Activated CD8-positive, alpha-beta memory T cell treated with anti-CD3 and anti-CD28 coated beads, Interleukin-2, amount 10 ng/mL, durations not matched to agents 7 days and 5 days (primary cell): ENCODE measurements at places on chromosomes 6 and 20. TPM values are rescaled to one million over a fixed set of nuclear protein-coding genes. Genes with fewer than 3 reads are reported as not detected.

The VGLL2 gene
- not detected for total RNA-seq

The AHI1 gene
- 29.8 TPM for total RNA-seq

The LST1 gene
- total RNA-seq: 109 TPM

GRCh38 chr6:33118525-33119123 lies 42.8 kb downstream of the HLA-DPB1 start:
- no peak for DNase-seq
- no peak overlapping the region for H3K27ac ChIP-seq
- H3K36me3 ChIP-seq: no peaks in the 10 kb centered on the region
- H3K27me3 ChIP-seq: peaks cover 74% of the 10 kb centered on the region
- peaks cover 20% of the 10 kb centered on the region for H3K4me1 ChIP-seq

DNA sequence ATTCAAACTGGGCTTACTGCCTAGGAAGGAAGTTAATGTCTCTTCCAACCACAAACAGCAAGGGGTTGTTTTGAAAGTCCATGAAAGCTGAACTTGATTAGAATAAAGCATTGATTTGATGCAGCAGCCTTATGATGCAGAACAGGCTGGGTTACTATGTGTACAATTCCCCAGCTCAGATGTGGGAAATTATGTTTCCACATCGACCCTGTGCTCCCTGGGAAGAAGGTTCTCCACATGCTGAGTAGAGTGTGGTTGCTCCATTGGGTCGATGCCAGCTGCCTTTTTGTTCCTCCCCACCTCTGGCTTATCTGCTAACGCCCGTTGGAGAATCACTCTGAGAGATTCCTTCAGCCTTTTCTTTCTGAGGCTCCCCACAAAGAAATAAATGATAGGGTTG lies 1.2 kb downstream of the MAS1L start:
- no peaks in the 10 kb centered on the region for H3K36me3 ChIP-seq
- no peaks in the 10 kb centered on the region for H3K4me1 ChIP-seq
- DNase-seq: no peak
- peaks cover 21% of the 10 kb centered on the region for H3K27me3 ChIP-seq
- no peak overlapping the region for H3K27ac ChIP-seq

GRCh38 chr6:145480024-145480423 lies 255.3 kb downstream of the EPM2A start:
- H3K27me3 ChIP-seq: no peaks in the 10 kb centered on the region
- H3K27ac ChIP-seq: no peak overlapping the region
- no peak overlapping the region for H3K4me3 ChIP-seq
- H3K36me3 ChIP-seq: no peaks in the 10 kb centered on the region
- no peaks in the 10 kb centered on the region for H3K4me1 ChIP-seq

- no peak overlapping the region for H3K27ac ChIP-seq
- H3K4me3 ChIP-seq: peak overlapping the region; percentile 41
- peaks cover 6% of the 10 kb centered on the region for H3K4me1 ChIP-seq
- peaks cover 40% of the 10 kb centered on the region for H3K27me3 ChIP-seq
Measured at GRCh38 chr20:10217721-10218410, 764 bp upstream of the SNAP25 start.

DNA sequence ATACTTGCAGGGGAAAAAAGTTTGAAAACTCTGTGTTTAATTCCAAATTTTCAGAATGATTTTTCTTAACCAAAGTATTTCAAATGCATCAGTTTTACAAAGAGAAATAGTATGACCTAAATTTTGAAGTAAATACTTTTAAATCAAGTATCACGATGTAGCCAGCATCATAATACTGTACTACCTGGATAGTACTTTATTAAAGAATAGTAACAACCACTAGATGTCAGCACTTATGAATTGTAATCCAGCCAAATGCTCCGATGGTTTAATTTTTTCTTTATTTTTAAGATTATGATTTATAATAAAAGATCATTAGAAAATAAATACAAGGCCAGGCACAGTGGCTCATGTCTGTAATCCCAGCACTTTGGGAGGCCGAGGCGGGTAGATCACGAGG lies 37.2 kb upstream of the HACE1 start:
- H3K4me1 ChIP-seq: no peaks in the 10 kb centered on the region
- no peak overlapping the region for H3K4me3 ChIP-seq
- no peak overlapping the region for H3K27ac ChIP-seq
- no peaks in the 10 kb centered on the region for H3K36me3 ChIP-seq

DNA sequence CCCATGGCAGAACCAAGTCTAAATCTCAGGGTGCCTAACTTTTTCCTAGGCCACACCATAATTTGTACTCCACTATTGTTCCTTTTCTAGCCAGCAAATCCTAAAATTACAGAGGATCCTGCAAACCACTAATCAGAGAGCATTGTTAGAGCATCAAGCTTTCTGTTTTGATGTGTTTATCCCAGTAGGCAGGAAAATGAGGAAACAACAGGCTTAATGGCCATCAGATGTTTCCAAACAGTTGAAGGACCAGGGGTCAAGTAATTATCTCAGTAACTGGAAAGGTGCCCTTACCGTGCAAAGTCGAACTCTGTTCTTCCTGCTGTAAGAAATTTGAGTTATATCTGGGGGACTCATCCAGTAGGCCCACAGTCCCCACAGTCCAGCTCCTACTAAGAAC lies 58.7 kb downstream of the RALY start:
- H3K36me3 ChIP-seq: no peaks in the 10 kb centered on the region
- peaks cover 14% of the 10 kb centered on the region for H3K4me1 ChIP-seq
- peak overlapping the region; percentile 52 for H3K27ac ChIP-seq

DNA sequence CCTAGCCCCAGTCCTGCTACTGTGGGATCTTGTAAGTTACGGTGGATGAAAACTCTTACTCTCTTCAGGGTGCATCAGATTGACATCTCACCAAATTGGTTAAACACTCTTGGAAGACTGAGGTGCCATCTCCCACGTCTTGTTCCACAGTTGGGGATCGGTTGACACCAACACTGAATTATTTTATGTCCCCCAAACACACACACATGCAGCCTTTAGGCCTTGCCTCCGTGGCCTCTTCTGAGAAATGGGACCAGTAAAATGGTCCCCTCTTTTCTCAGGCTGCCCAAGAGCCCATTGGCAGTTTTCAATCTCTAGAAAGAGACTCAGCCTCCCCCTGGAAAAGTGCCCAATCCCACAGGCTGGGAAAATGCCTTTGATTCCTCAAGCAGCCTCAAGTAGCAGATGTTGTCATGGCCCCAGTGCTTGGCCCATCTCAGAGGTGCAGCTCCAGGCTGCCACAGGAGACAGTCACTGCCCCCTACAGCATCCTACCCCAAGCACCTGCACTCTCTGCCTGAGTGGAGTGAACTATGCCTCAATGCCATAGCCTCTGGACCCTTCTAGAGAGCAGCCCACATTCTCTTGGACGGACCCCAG lies 163.9 kb downstream of the ANKRD60 start:
- H3K4me3 ChIP-seq: no peak overlapping the region
- peaks cover 11% of the 10 kb centered on the region for H3K27me3 ChIP-seq
- H3K27ac ChIP-seq: no peak overlapping the region
- no peaks in the 10 kb centered on the region for H3K4me1 ChIP-seq
- DNase-seq: peak; percentile 33
